Kidney (tissue), 22 donors: ENCODE measurements at places on chromosomes 5 and 9.

DNA sequence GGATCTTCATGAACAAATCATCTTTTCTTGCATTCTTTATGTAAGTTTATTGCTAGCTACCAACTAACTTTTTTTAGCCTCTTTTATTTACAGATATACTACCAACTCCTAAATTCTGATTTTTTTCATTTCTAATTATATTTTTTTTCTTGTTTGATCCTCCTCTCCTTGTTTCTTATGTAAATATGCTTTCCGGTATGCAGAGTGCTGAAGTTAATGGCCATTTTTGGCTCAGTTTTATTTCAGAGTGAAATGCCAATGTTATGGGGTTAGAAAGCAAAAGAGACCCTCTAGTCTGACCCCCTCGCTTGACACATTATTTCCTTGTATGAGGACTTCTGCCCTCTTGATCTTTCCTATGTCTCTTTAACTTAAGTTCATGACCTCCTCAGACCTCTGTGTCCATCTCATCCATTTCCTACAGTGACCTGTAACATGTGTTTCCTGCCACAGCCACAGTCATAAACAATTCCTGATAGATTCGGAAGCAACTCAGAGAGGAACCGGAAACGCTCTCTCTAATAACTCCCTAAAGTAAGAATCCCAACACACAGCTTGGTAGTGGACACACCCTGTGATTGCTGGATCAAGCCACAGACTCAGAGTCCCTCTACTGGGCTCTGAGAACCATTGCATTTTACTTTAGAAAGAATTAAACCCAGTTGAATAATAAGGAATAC lies 42.9 kb upstream of the AFAP1L1 start:
- no peaks in the 10 kb centered on the region for H3K27me3 ChIP-seq
- H3K4me3 ChIP-seq = no peak overlapping the region
- no peak overlapping the region for H3K27ac ChIP-seq
- no peaks in the 10 kb centered on the region for H3K4me1 ChIP-seq

GRCh38 chr9:78363221-78363620 lies 66.3 kb downstream of the PSAT1 start:
- no peaks in the 10 kb centered on the region for H3K36me3 ChIP-seq
- no peak for DNase-seq
- H3K4me3 ChIP-seq = no peak overlapping the region
- no peak overlapping the region for H3K27ac ChIP-seq
- no peaks in the 10 kb centered on the region for H3K27me3 ChIP-seq

DNA sequence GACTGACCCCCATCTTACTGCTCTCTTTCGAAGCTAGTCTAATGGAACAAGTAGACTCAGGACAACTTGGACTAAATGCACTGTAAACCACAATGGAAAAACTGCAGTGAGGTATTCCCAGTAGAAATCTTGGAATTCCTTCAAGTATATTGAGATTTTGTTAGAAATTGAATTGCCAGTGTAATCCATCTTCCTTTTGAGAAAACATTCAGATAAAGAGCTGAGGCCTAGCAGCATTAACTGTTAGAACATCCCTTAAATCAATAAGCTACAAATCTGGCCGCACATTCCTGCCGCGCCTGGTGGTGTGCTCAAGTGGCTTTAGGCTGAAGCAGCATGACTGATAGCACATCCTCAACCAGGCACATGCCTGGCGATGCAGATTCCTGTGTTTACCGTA lies 29.3 kb downstream of the PPIC start:
- H3K27ac ChIP-seq = no peak overlapping the region
- DNase-seq = no peak
- H3K27me3 ChIP-seq = no peaks in the 10 kb centered on the region
- peaks cover 5% of the 10 kb centered on the region for H3K36me3 ChIP-seq

- DNase-seq = no peak
- peaks cover 3% of the 10 kb centered on the region for H3K36me3 ChIP-seq
- no peak overlapping the region for H3K27ac ChIP-seq
- H3K27me3 ChIP-seq = no peaks in the 10 kb centered on the region
- no peak overlapping the region for H3K4me3 ChIP-seq
Observed at GRCh38 chr9:35661756-35662350, 3.1 kb downstream of the ARHGEF39 start.

- no peak overlapping the region for H3K27ac ChIP-seq
- no peaks in the 10 kb centered on the region for H3K4me1 ChIP-seq
- H3K36me3 ChIP-seq = no peaks in the 10 kb centered on the region
- no peaks in the 10 kb centered on the region for H3K27me3 ChIP-seq
- DNase-seq = no peak
Observed at GRCh38 chr5:59765446-59765845, 128.1 kb downstream of the PDE4D start.

- H3K4me3 ChIP-seq = no peak overlapping the region
- DNase-seq = no peak
- no peaks in the 10 kb centered on the region for H3K27me3 ChIP-seq
- H3K27ac ChIP-seq = no peak overlapping the region
- H3K36me3 ChIP-seq = no peaks in the 10 kb centered on the region
Observed at GRCh38 chr9:105541838-105542237, 16.1 kb upstream of the FKTN start.

DNA sequence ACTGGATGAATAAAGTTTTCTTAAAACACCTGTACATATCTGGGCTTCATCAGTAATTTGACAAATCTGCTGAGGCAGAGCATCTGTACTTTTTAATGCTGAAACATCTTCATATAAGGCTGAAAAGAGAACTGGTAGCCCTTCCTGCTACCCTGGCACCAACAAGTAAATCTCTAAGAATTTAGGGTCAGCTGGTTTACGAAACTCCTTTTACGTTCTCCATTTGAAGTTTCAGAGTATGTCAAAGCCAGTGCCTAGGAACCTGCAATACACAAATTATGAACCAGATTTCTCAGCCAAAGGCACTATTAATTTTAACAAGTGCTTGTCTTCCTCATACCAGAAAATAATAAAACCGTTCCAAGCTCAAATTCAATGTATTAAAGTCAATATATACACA lies 3.8 kb downstream of the ZFAND5 start:
- H3K27ac ChIP-seq = peak overlapping the region; percentile 36
- H3K4me3 ChIP-seq = peak overlapping the region; percentile 99
- DNase-seq = no peak
- H3K36me3 ChIP-seq = peaks cover 8% of the 10 kb centered on the region
- peaks cover 14% of the 10 kb centered on the region for H3K4me1 ChIP-seq
- H3K27me3 ChIP-seq = no peaks in the 10 kb centered on the region

- H3K4me1 ChIP-seq = no peaks in the 10 kb centered on the region
- H3K36me3 ChIP-seq = no peaks in the 10 kb centered on the region
- H3K27ac ChIP-seq = no peak overlapping the region
Observed at GRCh38 chr9:135144581-135145170, 57.2 kb downstream of the OLFM1 start.

GRCh38 chr5:114780290-114780689 lies 389.4 kb downstream of the TRIM36 start:
- no peaks in the 10 kb centered on the region for H3K4me1 ChIP-seq
- H3K4me3 ChIP-seq = no peak overlapping the region
- no peak for DNase-seq
- no peaks in the 10 kb centered on the region for H3K27me3 ChIP-seq
- no peak overlapping the region for H3K27ac ChIP-seq
- no peaks in the 10 kb centered on the region for H3K36me3 ChIP-seq

DNA sequence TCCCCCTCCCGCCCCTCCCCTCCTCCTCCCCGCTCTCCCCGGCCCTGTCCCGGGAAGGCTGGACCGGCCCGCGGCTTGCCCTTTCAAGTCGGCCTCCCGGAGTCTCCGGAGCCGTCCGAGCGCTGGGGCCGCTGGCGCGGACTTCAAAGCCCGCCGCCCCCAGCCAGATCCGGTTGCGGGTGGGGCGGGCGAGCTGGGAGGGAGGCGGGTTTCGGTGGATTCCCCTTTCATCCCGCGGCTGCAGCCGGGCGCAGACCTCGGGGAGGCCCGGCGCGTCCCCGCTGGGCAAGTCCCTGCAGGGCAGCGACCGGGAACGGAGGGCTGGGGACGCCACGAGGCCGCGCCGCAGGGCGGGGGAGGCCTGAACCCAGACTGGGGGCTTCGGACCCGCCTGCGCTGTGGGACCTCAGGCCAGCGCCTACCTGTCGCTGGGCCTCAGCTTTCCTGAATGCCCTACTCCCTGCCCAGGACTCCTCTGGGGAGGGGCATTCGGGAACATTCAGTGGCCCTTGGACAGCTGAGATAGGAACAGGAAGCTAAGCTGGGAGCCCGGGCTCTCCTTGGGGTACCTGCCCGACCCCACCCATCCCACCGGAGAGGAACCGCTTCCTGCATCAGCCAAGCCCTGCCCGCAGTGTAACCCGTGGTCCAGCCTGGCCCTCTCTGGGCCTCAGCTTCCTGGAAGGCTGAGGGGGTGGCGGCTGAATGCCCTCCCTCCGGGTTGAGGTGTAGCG lies 23.4 kb downstream of the C9orf50 start:
- H3K36me3 ChIP-seq = no peaks in the 10 kb centered on the region
- peak overlapping the region; percentile 16 for H3K27ac ChIP-seq
- H3K27me3 ChIP-seq = no peaks in the 10 kb centered on the region
- peak overlapping the region; percentile 35 for H3K4me3 ChIP-seq

DNA sequence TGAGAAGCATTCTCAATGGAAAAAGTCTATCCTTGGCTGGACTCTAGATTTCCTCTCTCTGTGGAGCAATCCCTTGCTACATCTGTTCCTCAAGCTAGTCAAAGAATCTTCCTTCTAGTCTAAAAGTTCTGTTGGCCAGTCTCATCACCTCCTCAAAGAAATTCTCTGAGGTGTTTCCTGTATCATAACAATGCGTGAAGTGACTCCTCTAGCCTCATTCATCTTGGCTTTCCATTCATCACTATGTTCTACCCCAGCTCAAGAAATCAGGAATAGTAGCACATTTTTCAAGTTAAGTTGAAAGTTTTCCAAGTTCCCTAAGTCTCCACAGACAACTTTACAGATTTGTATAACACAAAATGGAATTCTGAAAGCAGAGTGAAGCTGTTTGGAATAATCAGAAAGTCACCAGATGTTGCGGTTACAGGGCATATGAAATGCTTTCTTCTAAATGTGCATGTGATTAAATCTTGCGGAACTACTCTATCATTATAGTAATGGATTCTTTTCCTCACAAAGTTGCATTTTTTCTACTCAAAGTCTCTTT lies 176.6 kb upstream of the FREM1 start:
- no peak overlapping the region for H3K4me3 ChIP-seq
- H3K27ac ChIP-seq = no peak overlapping the region
- H3K36me3 ChIP-seq = no peaks in the 10 kb centered on the region
- DNase-seq = no peak
- no peaks in the 10 kb centered on the region for H3K4me1 ChIP-seq
- H3K27me3 ChIP-seq = no peaks in the 10 kb centered on the region

- peaks cover 5% of the 10 kb centered on the region for H3K36me3 ChIP-seq
- DNase-seq = no peak
- no peaks in the 10 kb centered on the region for H3K27me3 ChIP-seq
- H3K4me3 ChIP-seq = no peak overlapping the region
- no peaks in the 10 kb centered on the region for H3K4me1 ChIP-seq
Observed at GRCh38 chr5:116486588-116486987, 88.0 kb downstream of the SEMA6A start.

DNA sequence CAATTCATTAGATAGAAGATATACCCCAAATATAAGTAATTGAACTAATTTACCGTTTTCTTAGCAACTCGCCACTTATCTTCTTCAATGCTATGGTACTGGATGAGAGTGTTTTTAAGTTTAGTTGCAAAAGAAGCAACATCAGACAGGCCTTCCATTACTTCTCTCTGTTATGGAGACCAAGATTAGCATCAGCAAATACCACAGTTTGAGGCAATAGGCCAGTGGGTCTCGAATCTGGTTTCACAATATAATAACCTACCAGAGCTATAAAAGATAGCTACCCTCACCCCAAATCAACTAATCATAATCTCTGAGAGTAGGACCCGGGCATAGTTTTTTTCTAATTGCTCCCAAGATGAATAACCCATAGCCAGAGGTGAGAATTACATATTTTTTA lies 5.1 kb downstream of the STARD4 start:
- no peak overlapping the region for H3K27ac ChIP-seq
- no peak for DNase-seq
- no peaks in the 10 kb centered on the region for H3K4me1 ChIP-seq
- H3K36me3 ChIP-seq = no peaks in the 10 kb centered on the region

- no peak overlapping the region for H3K27ac ChIP-seq
- H3K27me3 ChIP-seq = no peaks in the 10 kb centered on the region
- DNase-seq = no peak
- H3K4me1 ChIP-seq = no peaks in the 10 kb centered on the region
- no peak overlapping the region for H3K4me3 ChIP-seq
Observed at GRCh38 chr9:14511452-14511851, 181.8 kb downstream of the ZDHHC21 start.

DNA sequence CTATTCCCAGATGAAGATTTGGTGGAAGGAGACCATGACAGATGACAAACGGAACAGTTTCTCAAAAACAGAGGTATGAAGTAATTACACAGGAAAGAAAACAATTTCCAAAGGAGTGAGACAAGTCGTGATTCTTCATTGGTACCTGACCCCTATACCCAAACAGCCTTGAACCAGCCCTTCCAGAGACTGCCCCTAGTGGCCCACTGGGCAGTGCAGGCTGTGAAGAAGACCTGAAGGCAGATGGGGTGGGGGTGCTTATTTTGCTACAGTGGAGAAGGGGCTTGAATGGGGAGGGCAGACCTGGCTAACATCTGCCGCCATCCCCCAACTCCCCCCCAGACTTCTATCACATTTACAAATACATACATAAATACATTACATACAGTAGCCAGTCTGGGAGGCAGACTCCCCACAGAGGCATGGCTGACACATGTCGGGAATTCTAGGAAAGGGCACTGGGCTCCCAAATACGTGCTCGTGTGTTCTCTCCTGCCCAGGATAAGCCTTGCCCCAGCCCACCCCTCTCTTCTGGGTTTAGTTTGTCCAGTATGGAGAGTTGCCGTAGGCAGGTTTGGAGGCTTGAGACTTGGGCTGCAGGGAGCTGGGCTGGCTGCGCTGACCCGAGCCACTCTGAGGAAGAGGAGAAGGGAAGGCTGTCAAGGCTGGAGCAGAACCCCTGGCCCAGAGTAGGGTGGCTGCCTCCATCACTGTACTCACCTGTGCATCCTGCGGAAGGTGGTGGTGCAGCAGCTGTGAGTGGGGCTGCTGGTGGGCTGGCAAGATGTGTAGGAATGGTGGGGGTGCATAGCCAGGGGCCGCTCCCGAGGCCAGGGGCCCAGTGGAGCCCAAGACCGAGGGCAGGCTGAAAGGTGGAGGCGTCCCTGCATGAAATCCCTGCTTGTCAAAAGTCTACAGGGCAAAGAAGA lies 105.3 kb downstream of the UBE2R2 start:
- H3K4me1 ChIP-seq = no peaks in the 10 kb centered on the region
- peaks cover 7% of the 10 kb centered on the region for H3K36me3 ChIP-seq
- H3K4me3 ChIP-seq = no peak overlapping the region
- H3K27me3 ChIP-seq = no peaks in the 10 kb centered on the region
